ENCODE measurements at places on chromosomes 13 and 19.

GRCh38 chr13:73938372-73939070 lies 195.7 kb downstream of the KLF12 start:
- no peak for DNase-seq

DNA sequence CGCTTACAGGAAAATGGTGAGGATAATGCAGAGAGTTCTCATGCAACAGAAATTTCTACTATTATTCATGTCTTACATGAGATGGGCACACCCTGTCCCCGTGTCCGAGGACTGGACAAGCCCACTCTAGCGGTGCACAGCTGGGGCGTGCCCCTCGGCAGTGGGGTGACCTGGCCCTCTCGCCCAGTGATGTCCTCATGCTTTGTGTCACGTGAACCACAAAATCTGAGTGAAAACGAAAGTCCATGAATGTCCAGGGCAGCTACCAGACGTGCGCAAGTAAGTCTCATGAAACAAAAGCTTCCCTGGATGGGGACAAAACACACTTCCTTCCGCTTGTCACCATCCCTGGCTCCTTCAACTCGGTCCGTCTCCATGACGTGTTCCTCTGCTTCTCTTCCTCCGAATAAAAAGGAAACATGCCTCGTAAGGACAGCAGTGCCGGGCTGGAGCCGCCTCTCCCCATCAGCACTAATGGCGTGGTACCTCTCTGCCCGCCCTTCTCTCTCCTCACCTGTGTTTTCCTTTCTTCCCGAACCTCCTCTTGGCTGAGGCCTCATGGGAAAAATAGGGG lies 45.6 kb downstream of the ANKRD10 start:
- DNase-seq = no peak

GRCh38 chr19:49851456-49852259 lies 699 bp downstream of the PTOV1 start:
- no peak for DNase-seq

- DNase-seq = no peak
Measured at GRCh38 chr19:45152504-45153338, 8.1 kb downstream of the NKPD1 start.

- DNase-seq = no peak
Measured at GRCh38 chr19:49889038-49889686, 7.5 kb downstream of the IL4I1 start.

DNA sequence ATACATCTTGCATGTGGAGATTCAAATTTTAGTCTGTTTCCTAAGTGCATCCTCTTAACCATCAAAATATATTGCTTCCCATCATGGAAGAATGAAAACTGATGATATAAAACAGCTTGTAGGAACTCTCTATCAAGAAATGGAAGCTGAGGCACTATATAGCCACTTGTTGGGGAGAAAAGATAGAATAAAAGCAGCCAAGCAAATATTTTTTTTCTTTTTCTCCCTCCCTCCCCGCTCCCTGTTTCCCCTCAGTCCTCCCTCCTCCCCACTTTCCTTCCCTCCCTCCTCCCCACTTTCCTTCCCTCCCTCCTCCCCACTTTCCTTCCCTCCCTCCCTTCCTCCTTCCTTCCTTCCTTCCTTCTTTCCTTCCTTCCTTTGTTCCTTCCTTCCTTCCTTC lies 413.8 kb downstream of the GPC6 start:
- DNase-seq = no peak

GRCh38 chr19:34402074-34402600 lies 2.1 kb upstream of the PDCD2L start:
- no peak for DNase-seq

DNA sequence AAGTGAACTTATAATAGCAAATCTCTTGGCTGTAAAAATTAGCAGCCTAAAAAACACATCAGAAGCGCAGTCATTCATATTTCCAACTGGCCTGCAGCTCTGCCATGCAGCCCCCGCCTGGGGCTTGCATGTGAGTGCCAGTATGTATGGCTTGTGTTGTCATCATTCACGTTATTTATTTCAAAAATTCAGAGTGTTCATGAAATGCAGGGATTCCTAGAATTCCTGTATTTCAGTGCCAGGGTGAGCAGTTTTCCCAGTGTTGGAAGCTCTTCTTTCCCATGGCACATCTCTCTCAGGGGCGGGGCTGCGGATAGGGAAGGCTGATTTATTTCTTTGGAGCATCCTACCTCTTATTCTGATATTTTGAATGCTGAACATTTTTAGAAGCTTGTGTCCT lies 234.6 kb downstream of the FGF9 start:
- no peak for DNase-seq

GRCh38 chr13:95937714-95938320 lies 115.4 kb downstream of the UGGT2 start:
- DNase-seq = no peak

GRCh38 chr19:54366811-54367210 lies 2.1 kb upstream of the LAIR1 start:
- no peak for DNase-seq

DNA sequence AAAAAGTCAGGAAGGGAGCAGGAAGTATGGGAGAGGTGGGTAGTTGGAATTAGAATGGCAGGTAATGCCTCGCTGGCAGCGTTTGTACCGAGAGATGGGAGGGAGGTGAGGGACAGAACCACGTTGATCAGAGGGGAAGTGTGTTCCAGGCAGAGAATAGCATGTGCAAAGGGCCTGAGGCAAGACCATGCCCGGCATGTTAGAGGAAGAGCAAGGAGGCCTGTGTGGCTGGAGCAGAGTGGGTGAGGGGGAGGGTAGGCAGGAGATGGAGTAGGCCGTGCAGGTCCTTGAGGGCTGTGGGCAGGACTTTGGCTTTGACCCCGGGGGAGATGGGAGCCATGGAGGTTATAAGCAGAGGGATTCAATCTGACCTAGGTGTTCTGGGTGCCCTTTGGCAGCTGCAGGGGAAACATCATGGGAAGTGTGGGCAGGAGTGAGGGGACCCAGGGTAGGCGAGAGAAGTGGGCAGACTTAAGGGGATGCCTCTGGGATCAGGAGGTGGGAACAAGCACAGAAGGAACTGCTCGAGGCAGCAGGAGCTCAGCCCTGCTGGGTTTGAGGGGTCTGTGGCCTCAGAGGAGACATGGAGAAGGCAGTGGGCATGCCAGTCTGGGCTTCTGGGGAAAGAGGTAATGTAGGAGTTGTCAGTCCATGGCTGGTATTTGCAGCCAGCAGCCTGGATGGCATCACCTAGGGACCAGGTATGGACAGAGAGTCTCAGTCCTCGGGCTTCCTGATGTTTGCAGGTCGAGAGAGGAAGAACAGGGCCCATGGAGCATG lies 48.8 kb downstream of the CD320 start:
- DNase-seq = no peak

GRCh38 chr19:47421844-47422395 lies 2.6 kb upstream of the MEIS3 start:
- DNase-seq = peak; percentile 35

DNA sequence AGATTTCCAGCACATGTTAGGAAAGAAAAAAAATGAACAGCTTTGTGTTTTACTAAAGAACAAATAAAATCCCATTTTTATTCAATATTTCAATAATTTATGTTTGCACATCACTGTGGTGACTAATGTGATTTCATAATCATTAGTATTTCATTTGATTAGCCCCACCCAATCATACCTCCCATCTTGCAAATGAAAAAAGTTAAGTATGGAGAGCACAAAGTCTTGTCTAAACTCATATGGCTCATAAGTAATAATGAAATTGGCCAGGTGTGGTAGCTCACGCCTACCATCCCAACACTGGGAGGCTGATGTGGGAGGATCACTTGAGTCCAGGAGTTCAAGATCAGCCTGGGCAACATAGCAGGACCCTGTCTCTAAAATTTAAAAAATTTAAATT lies 3.8 kb downstream of the ZNF490 start:
- DNase-seq = no peak

DNA sequence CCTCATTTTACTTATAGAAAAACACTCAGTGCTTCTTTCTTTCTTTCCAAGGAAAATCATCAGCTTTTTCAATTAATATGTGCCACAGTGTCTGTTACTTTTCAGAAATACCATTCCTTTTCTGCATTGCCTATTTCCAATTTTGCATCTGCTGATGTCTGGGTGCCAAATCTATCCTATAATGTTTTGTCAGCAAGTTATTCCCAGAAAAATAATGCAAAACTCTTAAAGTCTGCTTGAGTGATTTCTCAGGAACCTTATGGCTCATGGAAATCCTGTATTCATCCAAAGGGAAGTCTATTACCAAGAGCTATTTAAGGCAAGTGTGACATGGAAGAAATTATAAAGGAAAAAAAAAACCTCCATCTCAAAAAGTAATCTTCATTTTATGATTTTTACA lies 224.4 kb downstream of the FGF14 start:
- no peak for DNase-seq
